IPS DF 6.9 (cell line): ENCODE measurements at places on chromosomes 16 and 17.

GRCh38 chr16:86671486-86672178 lies 93.3 kb downstream of the FOXL1 start:
- no peaks in the 10 kb centered on the region for H3K27me3 ChIP-seq
- DNase-seq: no peak
- H3K27ac ChIP-seq: no peak overlapping the region

DNA sequence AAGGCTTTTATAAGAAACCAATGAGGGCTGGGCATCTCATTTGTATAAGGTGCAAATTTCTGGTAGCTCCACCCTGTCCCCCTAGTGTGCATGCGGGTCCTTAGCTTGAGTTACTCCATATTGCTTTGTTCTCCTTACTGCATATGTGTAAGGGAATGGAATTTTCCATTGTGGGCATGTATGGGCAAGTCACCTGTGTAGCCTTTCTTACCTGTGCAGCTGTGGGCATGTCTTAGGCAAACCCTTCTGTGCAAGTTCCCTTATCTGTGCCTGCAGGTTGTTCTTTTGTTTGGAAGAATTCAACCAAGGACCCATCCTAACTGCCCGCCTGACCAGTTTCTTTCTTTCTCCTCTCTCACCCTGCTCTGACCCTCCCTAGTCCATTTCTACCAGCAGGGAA lies 122.8 kb upstream of the HS3ST4 start:
- no peaks in the 10 kb centered on the region for H3K36me3 ChIP-seq
- no peak for DNase-seq
- no peaks in the 10 kb centered on the region for H3K4me1 ChIP-seq

DNA sequence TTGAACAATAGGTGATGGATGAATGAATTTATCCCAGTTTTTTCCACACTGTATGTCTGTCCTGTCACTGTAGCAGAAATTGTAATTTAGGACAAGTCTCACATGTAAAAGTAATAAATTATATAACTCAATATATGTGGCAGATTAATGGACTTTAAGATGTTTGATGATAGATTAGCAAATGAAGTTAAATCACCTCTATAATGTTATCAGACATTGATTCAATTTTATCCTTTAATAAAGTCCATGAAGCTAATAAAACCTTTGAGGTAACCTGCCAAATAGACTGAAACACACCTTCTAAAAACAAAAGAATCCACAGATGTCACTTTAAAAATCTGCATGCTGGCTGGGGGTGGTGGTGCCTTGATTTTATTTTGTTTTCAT lies 83.3 kb upstream of the CORO6 start:
- H3K36me3 ChIP-seq: no peaks in the 10 kb centered on the region
- no peak overlapping the region for H3K4me3 ChIP-seq
- no peaks in the 10 kb centered on the region for H3K27me3 ChIP-seq
- DNase-seq: no peak

- H3K36me3 ChIP-seq: no peaks in the 10 kb centered on the region
- H3K4me3 ChIP-seq: no peak overlapping the region
- H3K4me1 ChIP-seq: no peaks in the 10 kb centered on the region
These were observed 120.6 kb downstream of the GOSR1 start for GRCh38 chr17:30597776-30598288.
